ENCODE measurements at places on chromosomes 1 and 21.

DNA sequence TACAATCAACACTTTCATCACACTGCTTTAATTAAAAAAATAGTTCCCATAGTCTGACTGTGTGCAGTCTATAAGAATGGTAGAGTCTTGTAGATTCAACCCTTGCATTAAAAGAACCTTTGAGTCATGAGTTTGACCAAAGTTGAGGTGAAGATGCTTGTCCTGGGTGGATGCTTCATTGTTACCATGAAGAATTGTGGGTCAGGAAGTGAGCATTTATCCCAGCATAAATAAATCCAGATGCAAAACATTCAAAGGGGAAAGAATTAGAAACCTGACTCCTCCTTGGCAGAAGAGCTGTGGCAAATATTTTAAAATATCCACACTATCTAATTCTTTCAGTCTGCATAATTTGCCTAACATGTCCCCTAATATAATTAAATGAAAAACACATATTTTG lies 72.9 kb upstream of the SPAG17 start:
- DNase-seq, result no peak
- H3K27me3 ChIP-seq, result no peaks in the 10 kb centered on the region
- no peak overlapping the region for H3K4me3 ChIP-seq
- H3K4me1 ChIP-seq, result no peaks in the 10 kb centered on the region
- no peaks in the 10 kb centered on the region for H3K36me3 ChIP-seq
- H3K27ac ChIP-seq, result no peak overlapping the region

DNA sequence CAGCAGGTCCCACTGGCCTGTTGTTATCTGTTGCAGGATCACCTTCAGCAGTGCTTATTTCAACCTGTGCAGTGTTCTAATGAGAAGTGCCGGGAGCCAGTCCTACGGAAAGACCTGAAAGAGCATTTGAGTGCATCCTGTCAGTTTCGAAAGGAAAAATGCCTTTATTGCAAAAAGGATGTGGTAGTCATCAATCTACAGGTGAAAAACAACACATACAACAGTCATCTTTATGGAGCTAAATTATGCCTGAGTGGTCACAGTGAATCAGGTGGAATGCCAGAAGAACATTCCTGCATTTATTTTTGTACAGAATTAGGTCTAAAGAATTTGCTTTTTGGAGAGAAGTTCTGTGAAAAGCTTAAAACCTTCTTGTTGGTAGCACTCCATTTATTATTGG lies 33.2 kb downstream of the TRAF5 start:
- peaks cover 62% of the 10 kb centered on the region for H3K36me3 ChIP-seq
- H3K27me3 ChIP-seq, result no peaks in the 10 kb centered on the region
- H3K4me3 ChIP-seq, result no peak overlapping the region
- no peaks in the 10 kb centered on the region for H3K4me1 ChIP-seq
- DNase-seq, result no peak

DNA sequence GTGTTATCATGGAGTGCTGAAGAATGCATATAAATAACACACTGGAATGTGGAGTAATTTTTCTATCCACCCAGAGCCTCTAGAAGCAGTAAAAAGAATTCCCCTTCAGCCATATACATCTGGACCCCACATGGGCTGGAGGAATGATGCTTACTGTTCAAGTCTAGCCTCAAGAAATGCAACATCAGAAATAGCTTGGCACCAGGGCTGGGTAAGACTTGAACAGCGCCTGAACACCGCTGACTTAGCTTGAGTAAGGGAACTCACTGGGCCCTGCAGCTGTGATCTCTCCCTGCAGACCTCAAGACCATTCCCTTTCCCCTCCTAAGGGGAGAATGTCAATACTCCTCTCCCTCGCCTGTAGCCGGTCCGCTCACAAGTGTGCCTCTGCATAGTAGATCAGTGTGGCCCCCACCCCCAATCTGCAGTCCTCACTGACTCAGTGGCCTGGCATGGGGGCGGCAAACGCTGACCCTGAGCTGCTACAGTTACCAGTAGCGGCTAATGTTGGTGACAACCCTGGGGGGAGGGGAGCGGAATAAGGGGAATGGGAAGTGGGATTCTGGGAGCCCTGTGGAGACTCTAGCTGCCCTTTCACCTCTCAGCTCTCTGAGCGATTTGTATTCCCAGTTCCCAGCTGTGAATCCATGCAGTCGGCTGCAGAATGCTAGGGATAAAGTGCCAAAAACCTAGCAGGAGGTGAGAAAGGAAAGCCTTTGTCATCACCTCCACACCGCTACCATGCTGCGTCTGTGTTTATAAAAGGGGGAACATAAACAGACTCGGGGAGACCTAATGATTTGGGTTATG lies 483.9 kb downstream of the DISC1 start:
- DNase-seq, result no peak
- H3K4me3 ChIP-seq, result no peak overlapping the region
- H3K36me3 ChIP-seq, result no peaks in the 10 kb centered on the region
- H3K4me1 ChIP-seq, result no peaks in the 10 kb centered on the region
- H3K27ac ChIP-seq, result no peak overlapping the region

- H3K27me3 ChIP-seq, result no peaks in the 10 kb centered on the region
- no peak overlapping the region for H3K4me3 ChIP-seq
- H3K4me1 ChIP-seq, result no peaks in the 10 kb centered on the region
- no peak overlapping the region for H3K27ac ChIP-seq
- DNase-seq, result no peak
- no peaks in the 10 kb centered on the region for H3K36me3 ChIP-seq
Measured at GRCh38 chr1:101198842-101199636, 37.8 kb upstream of the S1PR1 start.

- no peak overlapping the region for H3K4me3 ChIP-seq
- H3K27ac ChIP-seq, result no peak overlapping the region
- no peak for DNase-seq
- no peaks in the 10 kb centered on the region for H3K27me3 ChIP-seq
- H3K4me1 ChIP-seq, result no peaks in the 10 kb centered on the region
- no peaks in the 10 kb centered on the region for H3K36me3 ChIP-seq
Measured at GRCh38 chr1:74427681-74428080, 84.7 kb downstream of the LRRC53 start.

DNA sequence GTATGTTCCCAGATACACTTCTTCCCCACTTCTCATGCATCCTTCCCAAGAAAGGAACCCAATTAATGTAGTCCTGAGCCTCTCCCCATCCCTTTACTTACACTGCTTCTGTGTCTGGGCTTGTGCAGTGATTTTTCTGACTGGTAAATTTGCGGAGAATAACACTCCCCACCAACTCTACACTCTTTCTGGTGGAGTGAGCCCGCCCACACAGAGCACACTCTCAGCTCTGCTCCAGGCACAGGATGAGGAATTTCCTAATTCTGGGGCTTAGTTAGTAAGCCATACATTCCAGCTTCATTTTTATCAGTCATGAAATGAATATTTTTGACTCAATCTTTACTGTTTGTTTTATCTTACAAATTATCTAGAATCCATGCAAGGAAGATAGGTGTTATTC lies 38.6 kb downstream of the FMO4 start:
- no peak overlapping the region for H3K4me3 ChIP-seq
- no peaks in the 10 kb centered on the region for H3K36me3 ChIP-seq
- no peak overlapping the region for H3K27ac ChIP-seq
- DNase-seq, result no peak
- H3K4me1 ChIP-seq, result no peaks in the 10 kb centered on the region

- peaks cover 67% of the 10 kb centered on the region for H3K36me3 ChIP-seq
- peak overlapping the region; percentile 40 for H3K27ac ChIP-seq
- no peaks in the 10 kb centered on the region for H3K27me3 ChIP-seq
- DNase-seq, result peak; percentile 61
- no peak overlapping the region for H3K4me3 ChIP-seq
Measured at GRCh38 chr1:150621497-150622302, 7.7 kb downstream of the ENSA start.

- H3K36me3 ChIP-seq, result no peaks in the 10 kb centered on the region
- H3K4me1 ChIP-seq, result peaks cover 7% of the 10 kb centered on the region
- H3K4me3 ChIP-seq, result no peak overlapping the region
- H3K27ac ChIP-seq, result no peak overlapping the region
Measured at GRCh38 chr21:38861056-38861455, 55.3 kb downstream of the ETS2 start.

DNA sequence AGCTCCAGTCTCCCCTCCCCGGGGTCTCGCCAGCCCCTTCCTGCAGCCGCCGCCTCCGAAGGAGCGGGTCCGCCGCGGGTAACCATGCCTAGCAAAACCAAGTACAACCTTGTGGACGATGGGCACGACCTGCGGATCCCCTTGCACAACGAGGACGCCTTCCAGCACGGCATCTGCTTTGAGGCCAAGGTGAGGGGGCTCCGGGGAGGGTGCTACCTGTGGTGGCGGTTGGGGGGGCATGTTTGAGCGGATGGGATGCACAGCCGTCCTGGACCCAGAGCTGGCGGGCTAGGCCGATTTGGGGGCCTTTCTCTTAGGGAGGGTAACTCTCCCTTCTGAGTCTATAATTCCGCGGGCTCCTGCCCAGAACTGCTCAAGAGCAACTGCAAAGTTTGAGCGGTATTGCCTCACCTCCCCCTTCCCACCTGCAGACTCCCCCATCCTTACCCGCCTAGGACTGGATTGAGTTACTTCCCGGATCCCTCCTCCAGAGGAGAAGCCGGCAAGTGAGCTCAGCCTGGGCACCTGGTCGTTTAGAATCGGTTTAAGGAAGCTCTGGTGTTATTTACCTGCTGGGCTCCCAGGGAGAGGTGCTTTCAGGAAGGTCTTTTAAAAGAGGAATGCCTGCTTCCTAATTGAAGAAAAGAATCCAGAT lies 730 bp downstream of the NOS1AP start:
- peak; percentile 20 for DNase-seq
- peak overlapping the region; percentile 26 for H3K4me3 ChIP-seq
- no peaks in the 10 kb centered on the region for H3K36me3 ChIP-seq
- H3K4me1 ChIP-seq, result peaks cover 10% of the 10 kb centered on the region
- no peak overlapping the region for H3K27ac ChIP-seq
- H3K27me3 ChIP-seq, result peaks cover 31% of the 10 kb centered on the region

Data from T-cell (primary cell).